CD4-positive, alpha-beta memory T cell (primary cell): ENCODE measurements at places on chromosomes 16 and 17.
A peak's percentile ranks its signal among the peaks of the same experiment; 100 is the strongest.

DNA sequence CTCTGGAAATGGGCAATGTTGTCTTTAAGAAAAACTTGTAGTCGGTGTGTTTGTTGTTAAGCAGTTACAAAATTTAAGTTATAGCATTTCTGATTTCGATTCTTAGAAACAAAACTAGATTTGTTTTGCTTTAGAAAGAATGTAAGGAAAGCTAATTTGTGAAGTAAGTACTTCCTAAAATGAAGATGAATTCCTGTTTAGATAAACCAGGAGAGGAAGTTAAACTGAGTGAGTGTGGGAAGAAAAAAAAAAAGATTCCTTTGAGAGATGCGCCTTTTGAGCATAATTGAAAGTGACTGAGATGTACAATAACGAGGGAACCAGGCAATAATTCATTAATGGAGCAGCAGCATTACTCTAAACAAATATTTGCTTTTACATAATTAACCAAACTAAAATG is 52.4 kb upstream of the ALOX12 start:
- no peak for DNase-seq

DNA sequence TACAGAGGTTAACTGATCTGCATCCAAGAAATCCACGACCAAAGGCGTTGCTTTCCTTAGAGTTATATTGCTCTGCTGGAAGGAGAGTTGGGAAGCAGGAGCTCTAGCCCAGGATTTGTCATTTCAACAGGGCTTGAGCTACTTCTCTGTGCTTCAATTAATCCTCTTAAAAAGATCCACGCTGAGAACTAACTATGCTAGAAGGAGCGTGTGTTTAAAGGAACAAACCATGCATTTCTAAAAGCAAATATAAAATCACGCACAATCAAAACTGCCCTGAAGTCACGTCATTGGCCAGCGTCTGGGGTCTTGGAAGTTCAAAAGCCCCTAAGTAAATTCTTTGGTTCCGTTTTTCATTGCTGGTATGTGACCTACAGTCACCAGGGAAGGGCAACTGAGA is 1.1 kb downstream of the ARL6IP1 start:
- DNase-seq = no peak

DNA sequence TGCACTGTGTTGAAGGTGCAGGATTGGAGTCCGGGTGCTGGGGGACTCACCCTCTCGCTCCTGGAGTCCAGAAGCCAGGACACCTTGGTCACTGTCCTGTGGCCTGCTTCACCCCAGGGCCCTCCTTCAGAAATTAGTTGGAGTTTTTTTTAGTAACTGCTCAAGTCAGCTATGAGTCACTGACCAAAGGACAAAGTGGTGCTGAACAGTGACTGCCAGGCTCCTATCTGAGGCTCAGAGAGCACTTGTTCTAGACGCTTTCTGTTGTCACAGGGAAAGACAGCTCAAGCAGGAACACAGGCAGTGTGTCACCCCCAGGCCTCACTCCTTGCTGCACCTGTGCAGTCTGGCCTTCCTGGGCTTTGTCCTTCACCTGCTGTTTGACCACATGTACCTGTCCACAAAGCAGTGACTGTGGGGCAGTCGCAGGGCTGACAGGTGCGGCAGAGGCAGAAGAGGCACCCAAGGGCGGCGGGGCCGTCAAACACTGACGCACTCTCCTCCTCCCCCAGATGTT is 4.1 kb upstream of the FAAP100 start:
- no peak for DNase-seq

- DNase-seq = no peak
These were observed 384.5 kb upstream of the SALL1 start for GRCh38 chr16:51535591-51535990.

DNA sequence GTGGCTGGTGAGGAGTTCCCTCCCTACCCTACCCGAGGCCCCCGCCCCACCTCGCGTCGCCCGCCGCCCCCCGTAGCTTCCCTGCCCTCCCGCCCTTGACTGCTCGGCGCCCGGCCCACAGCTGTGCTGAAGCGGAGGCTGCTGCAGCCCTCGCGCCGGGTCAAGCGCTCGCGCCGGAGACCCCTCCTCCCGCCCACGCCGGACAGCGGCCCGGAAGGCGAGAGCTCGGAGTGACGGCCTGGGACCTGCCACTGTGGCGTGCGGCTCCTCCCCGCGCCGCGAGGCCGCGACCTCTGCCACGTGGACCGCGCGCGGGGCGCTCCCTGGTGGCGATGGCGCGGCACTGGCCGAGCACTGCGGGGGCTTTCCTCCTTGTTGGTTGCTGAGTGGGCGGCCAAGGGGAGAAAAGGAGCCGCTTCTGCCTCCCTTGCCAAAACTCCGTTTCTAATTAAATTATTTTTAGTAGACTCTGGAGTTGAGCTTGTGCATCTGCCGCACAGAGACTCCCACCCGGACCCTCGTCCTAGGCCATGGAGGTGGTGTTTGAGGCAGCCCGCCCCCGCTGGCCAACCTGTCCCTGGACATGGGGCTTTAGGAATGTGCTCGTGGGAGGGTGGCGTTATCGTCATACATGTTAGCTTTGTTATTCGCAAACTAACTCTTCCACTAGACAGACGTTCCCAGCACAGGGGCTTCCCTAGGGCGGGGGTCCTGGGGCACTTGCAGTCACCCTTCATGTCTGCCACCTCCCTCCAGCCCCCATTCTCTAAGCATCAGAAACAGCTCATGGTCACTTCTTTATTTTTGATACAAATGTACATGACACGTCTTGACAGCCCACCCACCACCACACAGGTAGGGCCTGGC is 4.4 kb downstream of the TP53I13 start:
- no peak for DNase-seq

- DNase-seq = no peak
These were observed 8.5 kb downstream of the TUBG1 start for GRCh38 chr17:42617956-42618431.

GRCh38 chr17:53823341-53824050 is 769 bp downstream of the KIF2B start:
- no peak for DNase-seq

GRCh38 chr17:45794840-45795239 is 10.7 kb downstream of the CRHR1 start:
- no peak for DNase-seq

GRCh38 chr17:82237083-82237745 is 8.4 kb downstream of the SLC16A3 start:
- peak; percentile 33 for DNase-seq

DNA sequence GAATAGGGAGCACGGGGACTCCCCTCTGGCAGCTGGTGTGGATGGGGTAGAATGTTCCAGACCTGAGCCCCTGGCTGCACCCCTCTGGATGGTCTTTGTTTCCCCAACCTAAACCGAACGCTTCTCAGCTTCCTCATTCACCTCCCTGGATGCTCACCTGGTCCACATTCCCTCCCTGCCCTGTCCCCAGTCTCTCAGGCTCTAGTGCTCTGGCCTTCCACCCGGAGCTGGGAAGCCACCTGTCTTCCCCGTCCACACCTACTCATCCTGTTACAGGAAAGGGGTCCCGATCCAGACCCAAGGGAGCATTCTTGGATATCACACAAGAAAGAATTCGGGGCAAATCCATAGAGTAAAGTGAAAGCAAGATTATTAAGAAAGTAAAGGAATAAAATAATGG is 73.5 kb downstream of the CYLD start:
- no peak for DNase-seq

- DNase-seq = peak; percentile 26
These were observed 21.5 kb downstream of the RPH3AL start for GRCh38 chr17:330993-331701.

DNA sequence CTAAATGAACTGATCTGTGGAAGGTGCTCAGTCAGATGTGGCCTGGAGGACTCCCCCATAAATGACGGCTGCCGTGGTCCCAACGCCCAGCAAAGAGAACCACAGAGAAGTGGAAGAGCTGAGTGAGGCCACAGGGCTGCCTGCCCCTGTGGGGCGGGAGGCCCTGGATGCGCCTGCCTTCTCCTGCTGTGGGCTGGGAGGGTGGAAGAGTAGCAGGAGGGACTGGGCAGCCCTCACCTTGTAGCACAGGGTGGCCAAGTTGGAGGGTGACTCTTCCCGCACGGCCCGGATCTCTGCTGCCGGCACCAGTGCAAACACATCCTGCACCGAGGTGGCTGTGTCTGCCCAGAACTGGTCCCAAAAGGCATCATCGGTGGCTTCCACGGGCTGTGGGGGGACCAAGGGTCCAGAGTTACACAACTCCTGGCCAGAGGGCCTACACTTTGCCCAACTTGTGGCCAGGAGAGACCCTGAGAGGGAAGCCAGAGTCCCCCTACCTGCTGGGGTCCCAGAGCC is 8.3 kb downstream of the HID1 start:
- DNase-seq = no peak

DNA sequence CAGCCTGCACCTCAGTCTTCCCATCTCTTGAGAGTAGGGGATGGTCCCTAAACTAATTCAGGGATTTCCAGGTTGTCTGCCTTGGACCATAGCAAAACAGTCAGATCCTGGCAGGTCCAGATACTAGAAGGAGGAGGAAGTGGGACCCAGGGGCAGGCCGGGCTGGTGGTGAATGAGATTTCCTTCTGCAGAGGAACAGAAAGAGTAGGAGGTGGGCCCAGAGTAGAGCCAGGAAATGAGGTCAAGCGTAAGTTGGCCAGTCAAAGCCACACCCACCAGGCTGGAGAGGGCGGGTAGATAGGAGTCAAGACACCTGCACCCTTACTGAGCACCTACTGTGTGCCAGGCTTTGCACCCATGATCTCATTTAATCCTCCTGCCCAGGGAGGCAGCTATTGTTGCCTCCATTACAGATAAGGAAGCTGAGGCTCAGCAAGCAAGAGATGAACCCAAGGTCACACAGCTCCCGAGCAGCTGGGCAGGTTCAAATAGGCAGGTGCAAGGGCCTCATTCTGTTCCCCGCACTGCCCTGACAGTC is 2.6 kb downstream of the CDH5 start:
- no peak for DNase-seq

DNA sequence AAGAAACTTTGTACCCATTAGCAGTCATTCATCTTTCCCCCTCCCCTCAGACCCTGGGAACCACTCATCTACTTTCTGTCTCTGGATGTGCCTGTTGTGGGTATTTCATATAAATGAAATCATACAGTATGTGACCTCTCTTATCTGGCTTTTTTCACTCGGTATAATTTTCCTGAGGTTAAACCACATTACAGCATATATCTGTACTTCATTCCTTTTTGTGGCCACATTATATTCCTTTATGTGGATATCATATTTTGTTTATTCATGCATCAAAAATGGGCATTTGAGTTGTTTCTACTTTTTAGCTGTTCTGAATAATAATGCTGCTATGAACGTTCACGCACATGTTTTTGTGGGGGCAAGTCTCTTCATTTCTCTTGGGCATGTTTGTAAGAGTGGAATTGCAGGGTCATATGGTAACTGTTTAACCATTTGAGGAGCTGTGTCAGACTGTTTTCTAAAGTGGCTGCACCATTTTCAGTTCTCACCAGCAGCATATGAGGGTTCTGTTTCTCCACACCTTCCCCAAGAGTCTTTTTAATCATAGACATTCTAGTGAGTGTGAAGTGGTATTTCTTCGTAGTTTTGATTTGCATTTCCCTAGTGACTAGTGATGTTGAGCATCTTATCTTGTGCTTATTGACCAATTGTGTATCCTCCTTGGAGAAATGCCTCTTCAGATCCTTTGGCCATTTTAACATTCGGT is 3.8 kb downstream of the SNX29 start:
- DNase-seq = no peak

GRCh38 chr17:66025551-66025950 is 166.4 kb downstream of the CEP112 start:
- DNase-seq = no peak

DNA sequence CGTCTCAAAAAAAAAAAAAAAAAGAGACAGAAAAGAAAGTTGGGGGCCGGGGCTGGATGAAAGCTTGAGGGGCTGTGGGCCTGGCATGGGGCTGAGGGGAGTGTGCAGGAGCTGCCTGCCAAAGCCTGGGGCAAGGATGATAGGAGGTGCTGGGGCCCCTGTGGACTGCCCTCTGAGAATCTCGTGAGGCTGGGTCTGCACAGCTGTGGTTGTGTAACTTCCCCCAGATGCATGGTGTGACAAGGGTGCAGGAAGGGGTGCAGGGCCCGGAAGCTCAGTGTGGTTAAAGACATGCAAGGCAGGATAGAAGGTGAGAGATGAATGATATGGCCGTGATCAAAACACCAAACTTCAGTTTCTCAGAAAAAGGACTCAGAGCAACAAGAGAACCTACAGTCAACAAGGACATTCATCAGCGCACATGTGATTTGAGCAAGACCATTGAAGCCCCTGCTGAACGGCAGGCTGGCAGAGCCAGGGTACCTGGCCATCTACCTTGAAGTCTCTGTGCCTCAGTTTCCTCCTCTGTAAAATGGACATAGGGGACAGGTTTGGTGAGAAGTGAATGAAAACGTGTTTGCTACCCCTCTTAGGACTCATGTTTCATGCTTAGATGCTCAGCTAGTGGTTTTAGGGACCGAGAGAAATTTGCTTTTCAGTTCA is 9.6 kb downstream of the IL32 start:
- DNase-seq = peak; percentile 90

- no peak for DNase-seq
These were observed 5.3 kb upstream of the DDX52 start for GRCh38 chr17:37648555-37648954.

DNA sequence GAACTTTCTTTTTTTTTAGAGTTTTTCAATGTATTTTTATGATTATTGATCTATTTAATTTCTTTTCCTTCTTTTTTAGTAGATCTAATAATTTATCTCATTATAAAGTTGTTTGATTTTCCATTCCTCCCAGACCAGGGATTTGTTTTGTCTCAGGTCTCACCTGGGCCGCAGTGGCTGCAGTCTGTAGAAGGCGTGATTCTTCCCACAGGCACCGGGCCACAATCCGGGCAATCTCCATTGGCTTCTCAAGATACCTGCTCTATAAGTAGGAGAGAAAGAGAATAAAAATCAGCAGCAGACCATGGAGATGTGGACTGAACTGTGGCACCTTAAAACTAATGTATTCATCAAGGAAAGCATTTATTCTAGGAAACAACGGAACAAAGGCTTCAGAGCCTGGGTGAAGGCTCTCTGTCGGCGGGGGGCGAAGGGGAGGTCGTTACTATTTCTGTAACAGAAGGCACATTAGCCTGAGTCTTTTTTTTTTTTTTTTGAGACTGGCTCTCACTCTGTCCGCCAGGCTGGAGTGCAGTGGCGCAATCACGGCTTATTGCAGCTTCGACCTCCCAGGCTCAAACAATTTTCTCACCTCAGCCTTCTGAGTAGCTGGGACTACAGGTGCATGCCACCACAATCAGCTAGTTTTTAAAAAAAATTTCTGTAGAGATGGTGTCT is 42.7 kb downstream of the STAT3 start:
- DNase-seq = no peak

- no peak for DNase-seq
These were observed 1.4 kb downstream of the MEIOB start for GRCh38 chr16:1870365-1871082.

- DNase-seq = no peak
These were observed 19.0 kb upstream of the CALB2 start for GRCh38 chr16:71339236-71340171.
